ENCODE measurements at places on chromosomes 11 and 22. TPM values are rescaled to one million over a fixed set of nuclear protein-coding genes. Genes with fewer than 3 reads are reported as not detected.

Gene ARSA
- total RNA-seq = 28.2 TPM

Gene SLCO2B1
- 14.2 TPM for total RNA-seq

DNA sequence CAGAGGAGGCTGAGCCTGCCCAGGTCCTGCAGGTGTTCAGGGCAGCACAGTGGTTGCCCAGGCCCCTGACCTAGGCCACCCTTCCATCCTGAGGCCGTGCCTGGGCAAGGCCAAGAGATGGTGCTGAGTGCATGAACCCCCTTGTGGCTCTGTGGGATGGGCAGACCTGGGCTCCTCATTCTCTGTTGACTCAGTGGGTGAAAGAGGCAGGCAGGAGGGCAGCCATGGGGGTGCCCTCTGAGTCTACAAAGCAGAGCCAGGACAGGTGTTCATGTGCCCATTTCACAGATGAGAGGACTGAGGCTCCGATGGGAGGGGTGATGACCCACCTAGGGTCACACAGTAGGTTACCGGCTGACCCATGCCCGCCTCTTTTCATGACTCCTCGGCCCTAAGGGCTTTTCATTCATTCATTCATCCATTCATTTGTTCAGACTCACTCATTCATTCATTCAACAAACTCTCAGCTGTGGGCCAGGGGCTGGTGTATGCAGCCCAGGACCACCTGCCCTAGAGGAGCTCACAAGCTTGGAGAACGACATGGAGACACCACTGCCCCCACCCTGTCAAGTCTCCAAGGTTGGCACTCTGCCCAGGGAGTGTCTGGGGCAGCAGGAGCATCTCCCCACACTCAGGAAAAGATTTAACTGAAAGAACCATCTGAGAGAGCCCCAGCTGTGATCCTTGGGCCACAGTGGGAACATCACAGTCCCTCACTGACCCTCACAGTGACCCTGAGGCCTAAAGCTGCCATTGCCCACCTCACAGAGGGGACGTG is 40.5 kb downstream of the IGLL5 start:
- DNase-seq = no peak

GRCh38 chr11:117423046-117423575 is 95.5 kb downstream of the CEP164 start:
- no peak for DNase-seq

Gene OR5T2
- not detected for total RNA-seq

- DNase-seq = no peak
These were observed 226.1 kb upstream of the FAT3 start for GRCh38 chr11:91998481-91998880.

Gene CTSC
- total RNA-seq = 17.9 TPM
